Activated CD4-positive, alpha-beta T cell treated with anti-CD3 and anti-CD28 coated beads, Interleukin-2, amount 50 U/mL, for 4 hours (primary cell): ENCODE measurements at places on chromosomes 5 and 9.

GRCh38 chr9:121491111-121491510 is 8.5 kb downstream of the GGTA1 start:
- no peak for DNase-seq

DNA sequence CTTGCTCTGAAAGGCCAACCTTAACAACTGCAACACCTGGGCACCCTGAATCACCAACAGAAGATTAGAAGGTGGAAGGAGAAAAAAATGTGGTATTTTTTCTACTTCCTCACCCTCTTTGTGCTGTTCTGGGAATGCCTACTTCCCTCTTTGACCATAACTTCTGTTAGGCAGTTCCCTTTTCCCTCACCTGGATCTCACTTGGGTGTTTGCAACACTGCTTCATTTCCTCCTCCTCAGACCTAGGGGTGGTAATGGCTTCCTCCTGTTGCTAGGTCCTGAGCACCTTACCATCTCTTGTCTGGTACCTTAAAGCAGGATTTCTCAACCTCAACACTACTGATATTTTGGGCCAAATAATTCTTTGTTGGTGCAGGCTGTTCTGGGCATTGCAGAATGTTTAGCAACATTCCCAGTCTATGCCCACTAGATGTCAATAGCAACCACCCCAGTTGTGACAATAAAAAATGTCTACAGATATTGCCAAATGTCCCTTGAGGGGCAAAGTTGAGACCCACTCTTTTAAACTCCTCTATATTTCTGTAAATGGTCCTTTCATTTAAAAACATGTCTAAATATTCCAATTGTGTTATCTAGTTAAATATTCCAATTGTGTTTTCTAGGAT is 300.0 kb upstream of the VLDLR start:
- DNase-seq: no peak

GRCh38 chr9:89488131-89488530 is 9.8 kb downstream of the SEMA4D start:
- no peak for DNase-seq

DNA sequence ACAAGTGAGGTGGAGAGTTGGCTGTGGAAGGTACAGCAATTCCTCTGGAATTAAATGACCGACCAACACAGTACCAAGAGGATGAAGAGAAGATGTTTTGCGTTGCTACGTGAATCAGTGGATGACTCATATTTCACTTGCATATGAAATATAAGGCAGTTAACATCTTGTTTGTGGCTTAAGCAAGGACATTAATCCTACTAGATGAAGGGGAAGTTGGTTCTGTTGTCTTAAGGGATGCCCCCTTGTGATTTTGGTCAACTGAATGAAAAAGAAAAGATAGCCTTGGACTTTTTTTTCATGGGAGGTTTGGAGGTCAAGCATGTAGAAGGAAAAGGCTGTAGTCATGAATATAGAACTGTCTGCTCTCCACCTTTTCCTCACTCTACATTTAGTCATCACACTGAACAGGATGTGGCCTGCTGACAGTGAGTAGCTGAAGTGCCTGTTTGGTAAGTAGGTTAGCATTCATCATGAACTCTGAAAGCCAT is 33.9 kb downstream of the VLDLR start:
- no peak for DNase-seq

GRCh38 chr5:78908173-78909061 is 76.7 kb downstream of the ARSB start:
- no peak for DNase-seq

GRCh38 chr5:140398379-140398811 is 3.2 kb upstream of the ANKHD1 start:
- no peak for DNase-seq

DNA sequence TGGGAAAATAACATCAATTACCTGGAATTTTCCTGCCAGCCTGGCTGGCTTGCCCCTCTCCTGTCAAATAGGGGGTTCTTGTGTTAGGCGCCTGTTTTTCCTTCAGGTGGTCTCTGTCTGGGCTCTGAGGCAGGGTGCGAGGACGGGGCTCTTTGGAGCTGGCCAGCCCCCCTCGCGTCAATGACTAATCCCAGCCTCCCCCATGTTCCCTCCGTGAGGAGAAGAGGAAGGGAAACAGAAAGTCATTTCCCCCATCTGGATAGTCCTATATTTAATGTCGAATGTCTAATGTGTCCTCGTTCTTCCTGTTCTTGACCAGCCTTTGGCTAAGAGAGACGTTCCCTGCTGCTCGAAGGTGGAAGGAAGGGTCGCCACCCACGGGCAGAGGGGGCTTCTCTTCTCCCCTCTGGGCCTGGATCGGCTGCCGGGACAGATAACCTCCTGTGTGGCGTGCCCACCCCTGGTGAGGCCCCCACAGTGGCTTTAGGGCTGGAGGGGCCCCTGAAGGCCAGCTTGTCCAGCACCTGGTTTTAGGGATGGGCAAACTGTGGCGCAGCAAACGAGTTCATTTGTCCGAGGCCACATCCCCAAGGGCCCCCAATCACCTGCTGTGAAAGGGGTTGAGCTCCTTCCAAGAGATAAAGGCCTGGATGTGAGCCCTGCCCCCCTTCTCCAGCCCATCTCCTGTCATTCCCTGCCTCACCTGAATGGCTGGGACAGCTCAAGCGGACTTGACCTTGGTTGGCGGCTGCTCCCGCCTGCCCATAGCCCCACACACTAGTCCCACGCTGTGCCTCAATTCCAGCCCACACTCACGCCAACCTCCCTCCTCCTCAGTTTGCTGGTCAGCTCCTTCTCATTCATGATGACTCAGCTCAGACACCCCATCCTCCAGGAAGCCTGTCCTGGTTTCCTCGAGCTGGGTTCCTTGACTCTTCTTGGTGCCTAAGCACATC is 35.9 kb upstream of the UNC5A start:
- DNase-seq: no peak

- DNase-seq: no peak
Measured at GRCh38 chr5:82314964-82315758, 37.0 kb upstream of the RPS23 start.

DNA sequence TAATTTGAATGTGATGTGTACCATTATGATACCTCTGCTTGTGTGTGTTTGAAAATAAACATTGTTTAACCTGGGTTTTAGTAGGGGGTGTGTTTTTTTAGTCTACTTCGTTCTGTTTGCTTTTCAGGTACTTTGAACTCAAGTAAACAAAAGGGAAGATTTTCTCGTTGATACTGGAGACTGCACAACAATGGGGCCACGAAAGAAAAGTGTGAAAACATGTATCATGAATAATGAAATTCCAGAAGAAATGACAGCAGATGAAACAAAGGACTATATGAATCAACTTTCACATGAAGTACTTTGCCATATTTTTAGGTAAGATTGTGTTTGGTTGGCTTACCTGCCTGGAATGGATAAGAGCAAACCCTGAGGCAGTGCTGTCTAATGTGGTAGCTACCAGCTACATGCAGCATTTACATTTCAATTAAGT is 10.8 kb downstream of the FBXO38 start:
- no peak for DNase-seq

DNA sequence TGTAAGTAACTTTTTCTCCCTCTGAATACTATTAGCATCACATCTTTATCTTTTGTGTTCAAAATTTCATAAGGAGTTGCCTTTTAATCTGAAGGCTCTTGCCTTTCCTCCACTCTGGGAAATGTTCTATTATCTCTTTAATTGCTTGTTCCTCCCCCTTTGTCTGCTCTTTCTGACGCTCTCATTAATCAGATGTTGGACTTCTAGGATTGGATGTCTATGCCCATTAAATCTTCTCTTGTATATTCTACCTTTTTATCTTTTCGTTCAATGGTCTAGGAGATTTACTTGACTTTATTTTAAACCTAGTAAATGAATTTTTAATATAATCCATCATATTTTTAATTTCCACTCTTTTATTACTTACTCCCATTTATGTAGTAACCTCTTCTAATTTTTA is 76.7 kb downstream of the MARCHF3 start:
- no peak for DNase-seq

DNA sequence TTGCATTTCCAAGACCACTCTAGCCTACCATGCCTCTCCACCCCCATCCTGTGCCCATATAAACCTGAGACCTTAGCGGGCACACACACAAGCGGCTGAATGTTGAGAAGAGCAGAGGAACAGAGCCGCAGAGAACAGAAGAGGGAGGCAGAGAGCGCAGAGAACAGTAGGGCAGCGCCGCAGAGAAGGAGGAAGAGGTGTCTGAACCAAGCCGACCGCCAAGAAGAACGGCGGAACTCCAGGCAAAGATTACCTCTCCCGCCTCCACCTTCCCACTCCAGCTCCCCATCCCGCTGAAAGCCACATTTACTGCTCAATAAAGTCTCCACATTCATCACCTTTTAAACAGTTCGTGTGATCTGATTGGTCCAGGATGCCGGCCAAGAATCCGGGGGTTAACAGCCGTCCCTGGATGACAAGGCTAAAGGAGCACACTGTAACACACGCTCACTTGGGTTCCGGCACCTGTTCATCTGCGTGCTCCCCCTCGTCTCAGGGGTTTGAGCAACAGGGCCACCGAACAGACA is 33.2 kb downstream of the GRIN3A start:
- peak; percentile 10 for DNase-seq

- no peak for DNase-seq
Measured at GRCh38 chr5:83102364-83102980, 25.1 kb downstream of the XRCC4 start.

GRCh38 chr5:141514330-141515133 is 25.7 kb downstream of the PCDHGC5 start:
- no peak for DNase-seq
